ENCODE measurements at places on chromosomes 12 and 14.
A peak's percentile ranks its signal among the peaks of the same experiment; 100 is the strongest.

DNA sequence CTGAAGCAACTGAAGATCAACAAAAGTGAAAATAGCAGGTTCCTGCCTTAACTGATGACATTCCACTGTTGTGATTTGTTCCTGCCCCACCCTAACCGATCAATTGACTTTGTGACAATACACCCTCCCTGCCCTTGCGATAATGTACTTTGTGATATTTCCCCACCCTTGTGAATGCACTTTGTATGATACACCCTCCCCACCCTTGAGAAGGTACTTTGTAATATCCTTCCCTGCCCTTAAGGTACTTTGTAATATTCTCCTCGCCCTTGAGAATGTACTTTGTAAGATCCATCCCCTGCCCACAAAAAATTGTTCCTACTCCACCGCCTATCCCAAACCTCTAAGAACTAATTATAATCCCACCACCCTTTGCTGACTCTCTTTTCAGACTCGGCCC is 41.4 kb downstream of the BCAT1 start:
- H3K4me1 ChIP-seq = peaks cover 11% of the 10 kb centered on the region
- no peak overlapping the region for H3K4me3 ChIP-seq
- no peak overlapping the region for H3K27ac ChIP-seq
- DNase-seq = no peak

DNA sequence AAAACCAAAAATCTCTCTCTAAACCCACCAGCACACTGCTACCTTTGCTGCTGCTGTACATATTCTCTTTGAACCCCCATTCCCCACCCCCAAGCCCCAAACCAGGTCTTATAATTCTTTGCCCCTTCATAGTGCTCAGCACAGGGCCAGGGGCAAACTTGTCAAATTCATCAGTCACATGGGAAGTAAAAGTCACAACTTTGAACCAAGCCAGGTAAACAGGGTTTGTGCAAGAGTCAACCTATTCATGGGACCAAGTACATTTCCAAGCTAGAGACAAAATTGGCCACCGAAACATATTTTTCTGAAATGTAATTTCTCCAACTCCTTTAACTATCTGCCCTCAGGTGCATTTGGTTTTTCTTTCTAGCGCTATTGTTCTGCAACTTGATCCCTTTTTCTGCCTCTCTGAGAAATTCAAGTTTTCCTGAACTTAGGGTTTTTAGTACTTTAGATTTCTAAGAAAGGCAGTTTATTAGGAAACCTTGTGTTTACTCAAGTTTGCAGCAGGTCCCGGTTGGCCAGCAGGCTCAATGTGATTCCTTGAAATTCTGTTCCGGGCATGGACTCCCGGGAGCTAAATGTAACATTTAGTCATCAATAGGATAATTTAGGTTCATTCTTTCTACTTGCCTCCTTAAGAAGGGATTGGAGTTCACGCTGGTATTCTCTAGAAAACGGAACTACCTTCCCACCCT is 230.5 kb downstream of the EFCAB11 start:
- DNase-seq = no peak
- H3K27ac ChIP-seq = no peak overlapping the region
- H3K36me3 ChIP-seq = no peaks in the 10 kb centered on the region
- H3K27me3 ChIP-seq = no peaks in the 10 kb centered on the region
- no peak overlapping the region for H3K4me3 ChIP-seq
- peaks cover 12% of the 10 kb centered on the region for H3K4me1 ChIP-seq

GRCh38 chr14:34364201-34364600 is 97.8 kb downstream of the SPTSSA start:
- H3K27ac ChIP-seq = no peak overlapping the region
- H3K4me1 ChIP-seq = peaks cover 26% of the 10 kb centered on the region
- no peaks in the 10 kb centered on the region for H3K36me3 ChIP-seq
- no peaks in the 10 kb centered on the region for H3K27me3 ChIP-seq
- no peak for DNase-seq

GRCh38 chr14:33556382-33557121 is 394.3 kb downstream of the EGLN3 start:
- no peaks in the 10 kb centered on the region for H3K36me3 ChIP-seq
- peaks cover 19% of the 10 kb centered on the region for H3K4me1 ChIP-seq
- no peak for DNase-seq
- no peak overlapping the region for H3K27ac ChIP-seq
- H3K27me3 ChIP-seq = peaks cover 5% of the 10 kb centered on the region
- H3K4me3 ChIP-seq = no peak overlapping the region

DNA sequence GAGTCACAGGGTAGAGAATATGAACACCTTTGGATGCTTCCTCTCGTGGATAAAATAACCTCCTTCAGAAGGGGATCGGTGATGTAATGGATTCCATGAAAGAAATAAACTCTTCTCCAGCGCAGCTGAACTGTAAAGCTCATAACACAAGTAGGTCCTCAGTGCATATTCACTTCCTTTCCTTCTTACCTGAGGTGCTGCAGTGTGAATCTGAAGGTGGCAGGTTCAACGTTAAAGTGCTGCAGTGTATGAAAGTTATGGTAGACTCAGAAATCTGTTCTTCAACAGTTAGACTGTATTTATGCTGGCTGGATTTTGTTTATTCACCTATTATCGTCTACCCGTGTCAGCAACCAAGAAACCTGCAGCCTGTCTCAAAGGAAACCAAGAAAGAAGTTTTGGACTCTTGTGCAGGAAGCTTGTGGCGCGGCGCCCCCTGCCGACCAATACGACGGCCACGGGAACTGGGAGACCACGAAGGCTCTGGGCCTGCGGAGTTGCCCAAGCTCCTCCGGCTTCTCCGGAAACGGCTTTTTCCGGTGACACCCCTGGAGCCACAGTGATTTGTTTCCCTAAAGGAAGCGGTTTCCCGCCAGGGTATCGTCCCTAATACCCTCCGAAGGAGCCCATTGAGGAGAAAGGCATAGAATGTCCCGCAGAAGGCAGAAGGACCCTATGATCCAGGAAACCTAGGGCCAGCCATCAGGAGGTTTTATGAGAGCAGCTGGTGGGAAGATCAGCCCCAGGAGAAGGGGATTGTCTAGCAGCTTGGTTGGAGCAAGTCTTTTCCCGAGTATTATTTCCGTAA is 17.6 kb upstream of the RNASE3 start:
- H3K4me1 ChIP-seq = peaks cover 5% of the 10 kb centered on the region
- peak overlapping the region; percentile 45 for H3K4me3 ChIP-seq

GRCh38 chr12:26833743-26834490 is 923 bp upstream of the ITPR2 start:
- H3K27me3 ChIP-seq = peaks cover 6% of the 10 kb centered on the region
- peaks cover 8% of the 10 kb centered on the region for H3K36me3 ChIP-seq
- DNase-seq = no peak
- H3K4me1 ChIP-seq = peaks cover 8% of the 10 kb centered on the region
- H3K4me3 ChIP-seq = peak overlapping the region; percentile 93

DNA sequence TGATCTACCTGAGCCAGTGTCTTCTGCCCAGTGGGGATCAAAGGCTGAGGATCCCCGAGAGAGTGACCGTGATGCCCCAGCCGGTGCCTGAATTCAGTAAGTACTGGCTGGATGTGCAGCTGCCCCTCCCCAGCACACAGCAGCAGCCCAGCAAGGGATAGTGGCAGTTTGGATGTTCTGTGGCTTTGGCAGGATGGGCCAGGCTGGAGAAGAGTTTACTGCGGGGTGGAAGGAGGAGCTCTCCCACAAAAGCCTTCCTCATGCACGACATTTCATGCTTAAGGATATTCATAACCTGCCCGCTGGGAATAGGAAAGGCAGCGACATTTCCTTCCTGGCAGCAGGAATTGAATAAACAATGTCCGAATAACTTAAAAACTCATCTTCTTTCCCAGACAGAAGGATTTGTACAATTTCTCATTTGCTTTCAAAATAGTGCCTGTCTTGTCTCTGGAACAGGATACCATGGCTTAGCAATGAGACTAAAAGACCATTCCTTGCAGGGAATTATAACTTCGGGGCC is 135.6 kb upstream of the PRMT8 start:
- no peak for DNase-seq
- no peaks in the 10 kb centered on the region for H3K4me1 ChIP-seq
- no peaks in the 10 kb centered on the region for H3K36me3 ChIP-seq
- H3K27me3 ChIP-seq = peaks cover 35% of the 10 kb centered on the region

GRCh38 chr14:58280954-58281787 is 17.2 kb upstream of the ARID4A start:
- H3K4me1 ChIP-seq = peaks cover 22% of the 10 kb centered on the region
- H3K36me3 ChIP-seq = peaks cover 26% of the 10 kb centered on the region
- peak overlapping the region; percentile 92 for H3K27ac ChIP-seq
- H3K27me3 ChIP-seq = no peaks in the 10 kb centered on the region
- DNase-seq = no peak

- no peak for DNase-seq
- H3K4me1 ChIP-seq = no peaks in the 10 kb centered on the region
- H3K27me3 ChIP-seq = peaks cover 26% of the 10 kb centered on the region
- H3K4me3 ChIP-seq = no peak overlapping the region
Measured at GRCh38 chr12:67122584-67122983, 146.6 kb upstream of the CAND1 start.

- H3K4me3 ChIP-seq = no peak overlapping the region
- no peaks in the 10 kb centered on the region for H3K4me1 ChIP-seq
- H3K27me3 ChIP-seq = no peaks in the 10 kb centered on the region
- H3K27ac ChIP-seq = no peak overlapping the region
Measured at GRCh38 chr12:128684352-128684751, 139.4 kb downstream of the SLC15A4 start.

DNA sequence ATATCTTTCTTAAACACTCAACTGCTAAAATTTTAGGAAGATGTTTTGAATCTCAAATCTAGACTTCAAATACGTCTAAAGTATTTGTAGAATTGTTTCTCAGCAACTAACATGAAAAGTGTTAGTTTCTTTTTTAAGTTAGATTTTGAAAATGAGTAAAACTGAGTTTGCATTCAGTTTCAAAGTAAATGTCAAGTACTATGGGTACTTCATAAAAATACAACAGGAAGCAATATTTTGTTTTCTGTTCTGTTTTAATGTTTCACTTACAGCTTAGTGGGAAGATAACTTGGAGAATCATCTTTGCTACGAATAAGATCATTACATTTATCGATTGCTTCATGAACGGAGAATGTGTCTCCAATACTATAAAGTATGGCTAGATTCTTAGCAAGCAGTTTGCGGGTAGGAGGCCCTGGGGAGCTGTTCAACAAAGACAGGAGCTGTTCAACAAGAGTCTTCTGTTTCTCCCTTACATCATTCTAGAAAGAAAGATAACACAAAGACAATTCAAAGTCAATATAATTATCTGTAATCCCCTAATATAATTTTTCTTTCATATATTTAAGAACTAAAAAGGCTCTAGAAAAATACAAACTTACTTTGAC is 20.2 kb downstream of the HEATR5A start:
- H3K4me1 ChIP-seq = no peaks in the 10 kb centered on the region
- no peak overlapping the region for H3K4me3 ChIP-seq
- no peak for DNase-seq
- no peak overlapping the region for H3K27ac ChIP-seq
- no peaks in the 10 kb centered on the region for H3K27me3 ChIP-seq
- H3K36me3 ChIP-seq = peaks cover 17% of the 10 kb centered on the region

DNA sequence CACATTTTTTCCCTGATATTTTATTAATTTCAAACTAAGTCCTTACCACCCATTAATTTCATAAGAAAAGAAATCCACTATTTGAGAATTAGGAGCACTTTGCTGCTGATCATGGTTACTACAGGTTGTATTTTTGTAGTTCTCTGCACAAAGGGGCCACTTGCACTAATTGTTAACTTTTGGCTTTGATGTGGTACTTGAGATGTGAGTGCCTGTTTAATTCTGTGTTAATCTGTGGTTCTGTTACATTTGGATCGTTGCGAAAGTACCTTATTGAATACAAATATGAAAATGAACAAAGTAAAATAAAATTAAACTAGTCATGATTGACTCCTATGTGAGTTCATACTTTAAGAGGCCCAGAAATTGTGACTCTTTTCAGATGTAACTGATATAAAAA is 374.9 kb upstream of the RGS6 start:
- no peak overlapping the region for H3K4me3 ChIP-seq
- no peak overlapping the region for H3K27ac ChIP-seq
- no peaks in the 10 kb centered on the region for H3K27me3 ChIP-seq
- peaks cover 5% of the 10 kb centered on the region for H3K4me1 ChIP-seq
- no peaks in the 10 kb centered on the region for H3K36me3 ChIP-seq

- DNase-seq = no peak
- H3K4me3 ChIP-seq = peak overlapping the region; percentile 5
- no peak overlapping the region for H3K27ac ChIP-seq
- H3K4me1 ChIP-seq = peaks cover 6% of the 10 kb centered on the region
Measured at GRCh38 chr12:7642876-7643309, 22.8 kb downstream of the APOBEC1 start.

GRCh38 chr14:105448706-105449111 is 25.9 kb upstream of the CRIP2 start:
- H3K27me3 ChIP-seq = no peaks in the 10 kb centered on the region
- H3K4me1 ChIP-seq = no peaks in the 10 kb centered on the region
- no peak overlapping the region for H3K4me3 ChIP-seq
- peaks cover 4% of the 10 kb centered on the region for H3K36me3 ChIP-seq

GRCh38 chr12:26744697-26745440 is 88.1 kb downstream of the ITPR2 start:
- peaks cover 25% of the 10 kb centered on the region for H3K36me3 ChIP-seq
- DNase-seq = no peak
- H3K27me3 ChIP-seq = no peaks in the 10 kb centered on the region
- H3K4me3 ChIP-seq = no peak overlapping the region

DNA sequence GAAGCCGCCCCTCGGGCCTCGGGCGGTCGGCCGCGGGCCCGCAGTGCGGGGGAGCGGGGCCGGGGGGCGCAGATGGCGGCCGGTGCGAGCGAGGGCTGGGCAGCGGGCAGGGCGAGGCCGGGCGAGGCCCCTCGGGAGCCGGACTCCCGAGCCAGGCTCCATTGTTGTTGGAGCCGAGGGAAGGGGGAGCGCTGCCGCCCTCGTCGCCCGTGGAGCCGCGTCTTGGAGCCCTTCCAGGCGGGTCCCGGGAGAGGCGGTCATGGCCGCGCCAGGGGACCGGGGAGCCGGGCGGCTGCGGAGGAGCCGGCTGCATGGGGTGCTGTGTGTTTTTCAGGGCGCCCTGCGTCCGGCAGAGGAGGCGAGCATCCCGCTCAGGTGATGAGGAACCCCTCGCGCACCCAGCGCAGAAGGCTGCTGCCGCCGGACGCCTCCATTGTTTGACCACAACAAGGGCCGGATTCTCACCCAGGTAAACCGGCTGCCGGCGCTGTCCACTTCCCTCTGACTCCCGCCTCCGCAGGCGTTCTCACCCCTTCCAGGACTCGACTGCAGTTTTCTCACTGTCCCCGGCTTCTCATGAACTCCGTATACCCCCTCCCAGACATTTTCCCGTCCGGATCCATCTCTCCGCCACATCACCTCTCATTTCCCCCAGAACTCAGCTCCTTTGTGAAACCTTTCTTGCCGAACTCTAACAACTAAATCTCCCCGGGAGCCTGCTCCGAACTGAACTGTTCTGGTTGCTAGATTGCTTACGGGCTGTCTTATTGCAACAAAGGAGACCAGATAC is 732 bp downstream of the ZNF664 start:
- peak overlapping the region; percentile 99 for H3K4me3 ChIP-seq
- DNase-seq = no peak
- H3K4me1 ChIP-seq = peaks cover 29% of the 10 kb centered on the region
- H3K27ac ChIP-seq = peak overlapping the region; percentile 96
- peaks cover 25% of the 10 kb centered on the region for H3K36me3 ChIP-seq
